ENCODE measurements at places on chromosomes 1 and 21.

GRCh38 chr1:161251579-161251978, 7.0 kb upstream of the PCP4L1 start:
- no peak for DNase-seq

DNA sequence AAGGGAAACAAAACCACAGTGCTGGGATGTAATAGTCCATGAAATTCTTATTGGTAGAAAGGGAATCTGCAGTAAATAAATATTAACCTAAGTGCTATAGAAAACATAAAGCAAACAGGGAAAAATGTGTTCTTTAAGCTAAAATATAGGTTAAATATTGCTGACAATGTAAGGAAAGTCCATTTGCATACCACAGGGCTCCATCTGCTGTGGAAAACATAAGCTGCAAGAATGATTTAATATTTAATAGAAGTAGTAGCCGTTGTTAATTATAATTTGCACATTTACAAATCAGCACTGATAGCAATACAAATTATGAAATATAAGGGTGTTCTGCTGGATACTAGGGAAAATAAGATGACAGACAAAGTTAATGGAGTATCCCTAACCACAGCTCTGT, 444.9 kb upstream of the PKN2 start:
- DNase-seq, result no peak

GRCh38 chr21:45223236-45224185, 64.2 kb downstream of the POFUT2 start:
- no peak for DNase-seq

- no peak for DNase-seq
These were observed 71.9 kb downstream of the NAV1 start for GRCh38 chr1:201610858-201611257.

- DNase-seq, result no peak
These were observed 407.4 kb downstream of the RWDD3 start for GRCh38 chr1:95641386-95641785.

GRCh38 chr1:85230305-85230977, 29.0 kb downstream of the C1orf52 start:
- DNase-seq, result no peak

DNA sequence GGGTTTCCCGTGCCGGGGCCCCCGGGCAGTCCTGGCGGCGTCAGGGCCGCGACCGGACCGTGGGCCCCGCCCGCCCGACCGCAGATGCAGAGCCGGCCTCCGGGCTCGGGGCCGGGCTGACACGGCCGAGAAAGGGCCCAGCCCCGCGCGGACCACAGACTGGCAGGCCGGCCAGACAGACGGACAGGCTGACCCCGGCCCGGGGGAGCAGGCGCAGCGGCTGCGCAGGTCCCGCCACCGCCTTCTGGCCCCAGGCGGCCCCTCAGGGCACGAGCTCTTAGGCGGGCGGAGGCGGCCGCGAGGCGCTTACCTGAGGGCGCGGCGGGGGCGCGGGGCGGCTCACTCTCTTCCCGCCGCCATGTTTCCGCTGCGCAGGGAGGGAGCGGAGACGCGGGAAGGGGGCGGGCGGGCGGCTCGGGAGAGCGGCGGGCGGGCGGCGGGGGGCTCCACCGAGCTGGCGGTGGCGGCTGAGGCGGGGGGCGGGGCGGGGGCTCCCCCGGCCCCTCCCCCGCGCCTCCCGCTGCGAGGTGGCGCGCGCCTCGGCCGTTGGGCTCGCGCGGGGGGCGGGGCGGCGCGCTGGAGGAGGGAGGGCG, at the start of gene SCMH1:
SCMH1 (minus strand) TSS at position 558 of the 593 bp plus-strand sequence. CDS start 56,173 bp downstream, outside the sequence.
- peak; percentile 26 for DNase-seq

DNA sequence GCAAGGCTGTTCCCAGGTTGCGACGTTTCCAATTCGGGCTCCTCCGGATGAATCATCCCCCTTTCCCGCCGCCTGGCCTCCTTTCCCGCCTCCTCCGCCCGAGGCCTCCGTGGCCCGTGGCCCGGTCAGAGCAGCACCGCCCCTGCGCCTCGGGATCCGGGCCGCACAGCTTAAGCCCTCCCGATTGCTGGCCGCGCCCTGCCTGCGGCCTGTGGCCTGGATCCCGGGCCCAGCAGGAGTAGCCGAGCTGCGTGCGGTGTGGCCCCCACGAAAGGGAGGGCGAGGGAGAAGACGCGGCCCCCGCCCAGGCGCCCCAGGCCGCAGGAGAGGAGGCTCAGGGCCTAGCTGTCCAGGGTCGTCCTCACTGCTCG, 1.0 kb downstream of the TMEM200B start:
- no peak for DNase-seq

DNA sequence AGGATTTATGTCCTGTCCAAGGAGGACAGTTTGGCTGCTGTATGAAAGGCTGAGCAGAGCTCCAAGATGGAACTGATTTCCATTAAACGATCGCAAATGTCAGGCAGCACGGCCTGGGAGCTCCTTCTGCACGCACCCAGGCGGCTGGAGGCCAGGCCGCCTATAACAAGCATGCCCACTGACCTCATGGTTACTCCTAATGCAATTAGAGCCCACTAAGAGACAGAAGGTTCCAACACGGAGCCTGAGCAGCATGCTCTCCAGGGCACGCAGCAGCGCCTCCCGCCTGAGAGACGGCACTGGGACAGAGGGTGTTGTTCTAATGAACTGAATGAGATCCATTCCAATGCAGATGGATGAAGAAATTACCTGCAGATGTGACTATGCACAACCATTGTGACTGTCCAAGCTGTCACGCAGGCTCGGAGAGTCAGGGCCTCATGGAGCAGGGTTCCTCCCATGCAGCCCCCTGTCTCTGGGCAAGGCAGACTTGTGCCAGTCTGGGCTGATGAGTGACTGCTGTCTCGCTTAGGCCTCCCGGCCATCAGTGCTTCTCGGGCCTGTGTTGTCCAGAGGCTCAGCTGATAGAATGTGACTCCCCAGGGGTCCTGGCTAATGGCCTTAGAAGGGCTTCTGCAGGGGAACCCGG, 25.2 kb upstream of the CDCA8 start:
- no peak for DNase-seq

GRCh38 chr1:204880906-204881305, 10.2 kb downstream of the NFASC start:
- no peak for DNase-seq

GRCh38 chr1:200971955-200972711, 51.4 kb downstream of the KIF21B start:
- peak; percentile 14 for DNase-seq

DNA sequence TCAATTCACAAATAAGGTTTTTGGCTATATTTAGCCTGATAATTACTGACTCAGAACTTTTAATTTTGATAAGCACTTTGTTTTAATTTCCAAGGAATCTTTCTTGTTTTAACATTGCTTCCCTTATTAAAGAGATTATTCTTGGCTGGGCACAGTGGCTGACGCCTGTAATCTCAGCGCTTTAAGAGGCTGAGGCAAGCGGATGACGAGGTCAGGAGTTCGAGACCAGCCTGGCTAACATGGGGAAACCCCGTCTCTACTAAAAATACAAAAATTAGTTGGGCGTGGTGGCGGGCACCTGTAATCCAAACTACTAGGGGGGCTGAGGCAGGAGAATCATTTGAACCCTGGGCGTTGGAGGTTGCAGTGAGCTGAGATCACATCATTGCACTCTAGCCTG, 13.8 kb downstream of the ALG14 start:
- DNase-seq, result no peak

GRCh38 chr1:24341260-24341659, 22.1 kb downstream of the GRHL3 start:
- no peak for DNase-seq

DNA sequence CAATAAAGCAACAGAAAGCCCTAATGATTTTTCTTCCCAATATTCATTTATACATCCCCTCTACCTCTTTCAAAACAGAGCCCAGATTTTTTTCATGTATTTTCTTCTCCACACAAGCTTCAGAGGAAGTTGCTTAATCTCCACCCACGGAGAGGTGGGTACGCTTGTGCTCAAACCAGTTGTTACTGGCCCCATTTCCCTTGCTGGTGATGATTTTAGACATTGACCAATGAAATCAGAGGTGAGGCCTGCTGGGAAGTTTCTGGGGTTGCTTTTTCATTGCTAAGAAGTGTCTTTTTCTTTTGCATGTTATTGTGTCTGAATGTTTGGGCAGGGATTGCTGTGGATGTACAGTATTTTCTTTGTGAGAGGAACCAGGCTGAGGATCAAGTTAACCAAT, 448.1 kb upstream of the B3GALT2 start:
- DNase-seq, result no peak

DNA sequence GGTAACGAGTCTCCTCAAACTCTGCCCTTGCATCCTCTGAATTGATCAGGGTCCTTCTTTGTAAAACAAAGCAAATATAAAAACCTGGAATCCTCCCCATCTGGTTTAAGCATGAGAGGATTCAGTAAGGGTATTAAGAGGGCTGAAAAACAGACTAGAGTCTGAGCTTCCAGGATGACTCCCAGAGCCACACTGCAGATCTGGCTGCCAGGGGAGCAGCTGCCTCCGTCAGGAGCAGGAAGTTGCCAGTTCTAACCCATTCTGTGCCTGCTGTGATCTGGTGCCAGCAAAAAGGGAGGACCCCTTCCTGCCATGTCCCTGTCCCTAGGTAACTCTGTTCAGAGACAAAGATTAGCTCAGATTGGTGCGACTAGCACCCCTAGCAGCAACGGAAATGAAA, 27.5 kb downstream of the SERTAD4 start:
- DNase-seq, result no peak

- DNase-seq, result no peak
These were observed 86.8 kb downstream of the LRRC8C start for GRCh38 chr1:89719502-89720306.

- DNase-seq, result no peak
These were observed 20.9 kb downstream of the UQCRHL start for GRCh38 chr1:15786581-15786980.

DNA sequence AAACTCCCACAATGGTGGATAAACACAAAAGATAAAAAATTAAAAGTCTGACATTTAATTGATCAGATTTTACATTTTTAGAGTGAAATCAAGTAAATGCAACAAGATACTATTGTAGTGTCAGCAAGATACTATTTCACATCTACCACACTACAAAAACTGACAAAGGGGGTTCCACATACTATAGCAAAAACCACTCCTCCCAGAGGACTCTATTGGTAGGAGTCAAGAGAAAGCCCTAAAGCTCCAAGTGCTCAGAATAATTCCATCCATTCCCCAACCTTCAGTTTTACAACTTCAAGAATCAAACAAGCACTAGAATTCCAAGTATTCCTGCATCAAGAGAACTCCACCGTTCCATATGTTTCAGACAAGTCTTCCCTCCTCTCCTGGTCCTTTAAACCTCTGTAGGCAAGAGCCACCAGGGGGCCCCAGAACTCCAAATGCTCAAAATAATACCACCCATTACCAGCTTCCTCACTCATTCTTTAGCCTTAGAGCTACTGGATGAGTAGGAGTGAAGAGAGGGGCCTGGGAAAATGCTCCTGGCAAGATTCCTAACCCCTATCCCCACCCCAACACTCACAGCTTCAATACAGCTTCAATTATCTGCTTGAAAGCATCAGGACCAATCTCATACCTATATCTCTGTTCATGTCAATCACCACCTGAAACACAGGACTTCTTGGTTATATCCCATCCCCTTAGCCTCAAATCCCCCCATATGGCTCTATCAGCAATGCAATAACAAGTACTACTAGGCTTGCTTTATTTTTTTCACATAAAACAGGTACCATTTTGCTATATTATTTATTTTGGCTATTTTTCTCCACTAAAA, 9.9 kb downstream of the TOR1AIP2 start:
- no peak for DNase-seq

GRCh38 chr1:42684139-42684538, 1.9 kb downstream of the YBX1 start:
- DNase-seq, result no peak

DNA sequence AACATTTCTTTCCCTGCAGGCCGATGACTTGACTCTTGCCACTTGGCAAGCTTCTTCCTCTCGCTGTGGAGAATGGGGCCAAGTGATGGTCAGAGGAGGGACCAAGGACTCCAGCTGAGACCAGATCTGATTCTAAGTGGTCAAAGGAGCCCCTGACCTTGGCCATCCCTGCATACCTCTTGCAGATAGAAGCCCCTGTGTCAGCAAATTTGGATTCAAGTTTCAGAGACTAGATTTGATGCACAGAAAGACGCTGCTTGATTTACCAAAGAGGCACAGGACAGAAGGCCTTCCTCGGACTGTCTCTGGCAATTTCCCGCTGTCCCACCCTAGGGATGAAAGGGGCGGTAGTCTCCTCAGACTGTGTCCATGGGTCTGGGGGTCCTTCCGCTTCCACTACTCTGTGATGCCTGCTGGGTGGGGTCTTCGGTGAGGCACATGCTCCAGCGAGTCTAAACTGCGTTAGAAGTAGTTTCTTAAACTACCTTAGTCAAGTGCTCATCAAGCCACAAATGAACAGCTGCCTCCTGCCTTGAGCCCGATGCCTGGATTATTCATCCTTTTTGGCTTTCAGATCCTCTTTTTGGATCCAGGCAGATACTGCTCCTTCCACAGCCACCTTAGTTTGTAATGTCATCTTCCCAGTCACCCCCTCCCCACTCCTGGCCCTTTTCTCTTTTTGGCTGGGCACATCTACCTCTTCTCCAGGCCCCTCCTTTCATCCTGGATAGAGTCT, 31.8 kb upstream of the RBM15 start:
- DNase-seq, result no peak

DNA sequence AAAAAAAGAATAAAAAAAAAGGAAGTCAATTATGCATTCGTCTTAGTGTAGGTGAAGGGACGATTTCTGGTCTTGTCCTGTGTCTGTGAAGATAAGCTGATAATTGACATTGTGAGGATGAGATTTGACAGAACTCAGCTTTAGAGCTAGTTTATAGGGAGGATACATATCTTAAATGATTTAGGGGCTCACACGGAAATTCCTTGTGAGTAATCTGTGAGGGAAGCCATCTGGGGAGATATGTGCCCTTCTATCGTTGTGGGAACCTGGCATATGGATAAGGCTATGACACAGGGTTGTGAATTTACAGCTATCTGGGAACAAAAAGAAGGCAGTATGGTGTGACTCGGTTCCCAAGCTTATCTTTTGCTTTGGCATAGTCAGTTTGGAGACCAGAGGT, 71.1 kb downstream of the RABGAP1L start:
- DNase-seq, result no peak

GRCh38 chr1:38950553-38950952, 8.9 kb upstream of the RHBDL2 start:
- DNase-seq, result no peak

- DNase-seq, result no peak
These were observed 281.9 kb upstream of the ADAMTS5 start for GRCh38 chr21:27248814-27249213.

DNA sequence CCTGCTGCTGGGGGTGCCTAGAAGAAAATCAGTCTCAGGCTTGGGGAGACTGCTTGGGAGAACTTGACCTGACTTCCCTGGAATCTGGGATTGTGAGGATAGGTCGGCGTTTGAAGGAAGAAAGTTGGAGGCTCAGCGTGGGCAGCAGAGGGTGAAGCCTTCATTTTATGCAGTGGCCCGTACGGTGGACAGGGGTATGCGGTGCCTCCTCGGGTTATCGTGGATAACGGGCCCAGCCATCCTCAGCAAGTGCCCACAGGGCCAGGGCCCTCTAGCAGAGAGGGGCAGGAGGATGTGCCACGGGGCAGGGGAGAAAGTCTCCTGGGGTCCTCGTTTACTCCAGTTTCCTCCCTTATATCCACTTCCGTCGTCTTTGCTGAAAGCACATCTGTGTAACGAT, 34.0 kb downstream of the CHAF1B start:
- DNase-seq, result no peak
